ENCODE measurements at places on chromosomes 13 and 19.

DNA sequence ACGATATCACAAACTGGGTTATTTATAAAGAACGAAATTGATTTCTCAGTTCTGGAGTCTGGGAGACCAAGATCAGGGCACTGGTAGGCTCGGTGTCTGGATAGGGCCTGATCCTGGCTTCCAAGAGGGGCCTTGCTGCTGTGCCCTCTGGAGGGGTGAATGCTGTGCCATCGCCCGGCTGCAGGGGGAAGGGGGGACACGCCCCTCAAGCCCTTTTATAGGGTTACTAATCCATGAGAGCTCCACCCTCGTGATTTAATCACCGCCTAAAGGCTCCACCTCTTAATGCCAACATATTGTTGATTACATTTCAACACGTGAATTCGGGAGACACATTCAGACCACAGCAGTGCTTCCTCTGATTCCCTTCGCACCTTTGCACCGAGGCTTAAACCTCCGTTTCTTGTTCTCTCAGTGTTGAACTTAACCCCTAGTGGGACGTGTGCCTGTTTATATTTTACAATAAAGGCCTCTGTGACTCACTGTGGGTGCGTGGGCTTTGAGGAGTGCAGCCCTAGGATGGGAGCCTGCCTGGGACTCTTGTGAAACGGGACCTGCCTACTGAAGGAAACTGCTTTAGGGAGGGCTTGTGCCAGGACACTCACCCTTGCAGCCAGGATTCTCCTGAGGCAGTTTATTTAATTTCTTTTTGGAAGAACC, 52.4 kb upstream of the SPATA13 start:
- no peak for DNase-seq

- DNase-seq: no peak
These were observed 12.4 kb downstream of the GRTP1 start for GRCh38 chr13:113351514-113352026.

DNA sequence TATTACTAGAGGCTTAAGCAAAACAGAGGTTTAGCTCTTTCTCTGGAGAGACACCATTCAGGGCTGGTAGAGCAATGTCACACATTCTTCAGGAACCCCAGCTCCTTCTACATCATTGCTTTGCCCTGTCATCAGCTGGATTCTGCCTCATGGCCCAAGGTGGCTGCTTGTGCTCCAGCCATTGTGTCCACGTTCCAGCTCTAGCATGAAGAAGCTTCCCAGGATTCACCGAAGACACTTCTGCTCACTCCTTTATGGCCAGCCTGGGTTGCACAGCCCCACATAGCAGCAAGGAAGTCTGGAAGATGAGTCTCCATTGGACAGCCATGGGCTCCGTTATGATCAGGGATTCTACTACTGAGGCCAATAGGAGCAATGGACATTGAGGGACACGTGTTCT, 13.2 kb downstream of the PGLS start:
- DNase-seq: no peak

DNA sequence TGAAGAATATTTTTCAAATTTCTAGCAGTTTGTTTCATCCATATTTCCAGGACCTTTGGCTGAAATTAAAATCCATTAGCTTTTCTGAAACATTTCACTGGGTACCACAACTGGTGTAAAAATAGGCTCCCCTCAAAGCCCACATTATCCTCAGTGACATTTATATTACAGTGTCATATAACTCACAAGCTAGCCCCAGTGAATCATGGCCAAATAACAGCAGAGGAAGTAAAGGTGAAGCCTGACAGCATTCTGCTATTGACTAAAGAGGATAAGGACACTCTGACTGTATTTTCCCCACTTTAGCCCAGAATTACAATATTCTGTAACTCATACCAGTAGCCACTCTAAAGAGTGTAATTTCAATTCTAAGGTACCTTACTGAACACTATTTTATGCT, 21.9 kb downstream of the KCTD12 start:
- no peak for DNase-seq

DNA sequence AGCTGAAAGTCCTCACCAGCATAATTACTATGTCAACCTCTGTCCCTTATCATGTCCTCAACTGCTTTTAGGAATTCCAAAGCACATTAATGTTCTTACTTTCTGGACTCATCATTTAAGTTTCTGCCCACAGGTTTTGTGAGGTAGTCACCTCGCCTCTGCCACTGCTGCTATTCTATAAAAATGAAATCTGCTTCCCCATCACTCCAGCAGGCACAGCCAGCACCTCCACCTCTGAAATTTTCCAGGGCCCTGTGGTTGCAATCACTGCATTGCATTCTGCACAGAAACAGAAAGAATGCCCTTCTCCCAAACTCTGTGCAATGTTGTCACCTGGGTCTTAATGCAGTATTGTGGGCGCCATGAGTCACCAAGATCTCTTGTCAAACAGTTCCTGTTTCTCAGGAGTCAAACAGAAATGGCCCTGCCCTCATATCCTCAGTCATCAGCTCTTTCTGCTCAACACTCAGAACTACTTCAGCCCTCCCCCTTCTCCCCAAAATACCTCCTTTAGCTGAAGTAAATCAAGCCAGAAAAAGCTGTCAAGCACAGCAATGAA, 529.2 kb upstream of the NBEA start:
- no peak for DNase-seq

DNA sequence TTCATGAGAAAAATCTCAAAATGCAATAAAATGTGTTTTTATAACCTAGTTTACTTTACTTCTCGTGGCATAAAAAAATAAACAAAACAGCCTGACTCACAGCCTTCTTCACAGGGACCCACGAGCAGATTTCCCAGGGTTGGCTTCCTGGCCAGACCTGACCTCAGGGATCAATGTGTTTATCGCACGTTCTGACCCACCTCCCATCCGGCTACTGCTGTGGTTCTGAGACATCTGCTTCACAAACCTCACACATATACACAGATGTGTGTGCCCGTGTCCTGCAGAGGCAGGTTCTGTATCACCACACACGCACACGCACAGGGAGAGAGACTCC, 118.3 kb downstream of the COL4A2 start:
- no peak for DNase-seq

Data from non-pigmented ciliary epithelial cell (primary cell).